ENCODE measurements at places on chromosomes 16 and 17.
A peak's percentile ranks its signal among the peaks of the same experiment; 100 is the strongest.

- DNase-seq: no peak
Measured at GRCh38 chr17:56111706-56112485, 41.4 kb upstream of the ANKFN1 start.

- DNase-seq: no peak
Measured at GRCh38 chr16:77917971-77918370, 104.4 kb upstream of the CLEC3A start.

GRCh38 chr16:31080035-31080629, 5.9 kb downstream of the ZNF646 start:
- DNase-seq: no peak

DNA sequence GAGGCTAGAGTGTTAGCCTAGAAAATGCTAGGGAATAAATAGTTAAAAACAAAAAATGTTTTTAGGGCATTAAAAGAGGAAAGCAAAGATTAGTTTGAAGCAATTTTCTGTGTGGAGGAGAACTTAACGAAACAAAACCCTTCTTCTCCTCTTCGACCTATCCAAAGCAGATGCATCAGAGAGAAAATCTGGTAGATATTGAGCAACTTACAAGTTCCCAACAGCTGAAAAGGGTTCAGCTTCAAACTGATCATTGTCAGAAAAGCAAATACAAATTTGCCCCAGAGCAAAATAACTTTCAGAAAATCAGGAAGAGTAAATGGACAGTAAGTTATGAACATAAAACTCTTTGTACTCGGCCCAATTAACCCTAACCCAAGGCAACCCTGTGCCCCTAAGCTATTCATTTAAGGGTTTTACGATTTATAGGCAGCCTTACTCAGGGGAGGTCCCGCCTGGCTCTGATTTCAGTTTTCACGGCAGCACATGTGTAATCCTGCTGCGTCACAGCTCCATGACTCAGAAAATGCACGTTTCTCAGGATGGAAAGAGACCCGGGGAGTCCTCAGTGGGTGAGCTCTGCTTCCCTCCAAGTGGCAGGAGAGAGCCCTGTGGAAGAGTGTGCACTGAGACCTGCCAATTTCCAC, 405.7 kb upstream of the SALL1 start:
- DNase-seq: no peak

- DNase-seq: no peak
Measured at GRCh38 chr17:53462393-53462811, 360.3 kb upstream of the KIF2B start.

GRCh38 chr16:31354394-31355291, at the start of gene ITGAX:
ITGAX (plus strand) TSS chr16:31355176; CDS start chr16:31355255, 79 bp downstream.
- peak; percentile 44 for DNase-seq

- peak; percentile 42 for DNase-seq
Measured at GRCh38 chr16:17224879-17225281, 245.9 kb downstream of the XYLT1 start.

GRCh38 chr16:70746040-70746707, 54.8 kb downstream of the VAC14 start:
- DNase-seq: no peak

DNA sequence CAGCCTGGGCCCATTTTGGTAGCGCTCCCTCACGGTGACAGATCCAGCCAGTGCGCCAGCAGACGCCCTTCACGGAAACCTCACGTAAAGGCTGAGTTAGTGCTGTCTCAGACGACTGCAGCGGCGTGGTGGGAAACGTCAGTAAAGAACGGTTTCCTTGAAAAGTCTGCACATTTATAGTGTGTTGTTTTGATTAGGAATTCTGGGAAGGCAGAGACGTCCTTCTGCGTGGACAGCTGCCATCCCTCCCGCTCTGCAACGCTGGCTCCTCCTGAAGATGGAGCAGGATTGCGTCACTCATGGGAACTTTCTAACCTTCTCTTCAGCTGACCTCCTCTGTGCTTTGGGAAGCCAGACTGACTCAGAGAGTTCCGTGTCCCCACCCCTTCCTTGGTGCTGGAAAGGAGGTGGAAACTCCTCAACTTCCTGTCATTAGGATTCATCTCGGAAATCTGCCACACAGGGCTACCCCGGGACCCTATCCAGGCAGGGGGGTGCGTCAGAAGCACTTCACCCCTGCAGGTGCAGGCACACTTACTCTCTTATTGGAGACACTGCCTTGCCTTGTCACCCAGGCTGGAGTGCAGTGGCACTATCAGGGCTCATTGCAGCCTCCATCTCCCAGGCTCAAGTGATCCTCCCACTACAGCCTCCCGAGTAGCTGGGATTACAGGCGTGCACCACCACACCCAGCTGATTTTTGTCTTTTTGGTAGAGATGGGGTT, 24.3 kb upstream of the CRISPLD2 start:
- no peak for DNase-seq

- no peak for DNase-seq
Measured at GRCh38 chr16:8370374-8371270, 219.7 kb downstream of the TMEM114 start.

- no peak for DNase-seq
Measured at GRCh38 chr16:12240036-12240435, 263.5 kb downstream of the SNX29 start.

DNA sequence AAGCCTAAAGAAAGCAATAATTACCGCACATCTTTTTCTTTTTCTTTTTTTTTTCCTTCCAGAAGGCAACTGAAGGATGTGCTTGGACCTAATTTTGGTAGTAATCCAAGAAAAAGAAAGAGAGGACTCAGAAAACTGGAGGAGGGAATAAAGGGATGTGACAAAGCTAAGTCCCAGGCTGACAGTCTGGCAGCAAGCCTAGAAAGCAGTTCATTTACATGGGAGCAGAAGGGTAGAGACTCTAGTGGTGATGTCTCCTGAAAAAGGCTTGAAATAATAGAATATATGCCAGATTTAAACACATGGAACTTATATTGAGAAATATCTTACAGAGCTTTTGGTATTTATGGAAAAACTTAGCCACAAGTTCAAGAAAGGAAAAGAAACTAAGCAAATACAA, 101.0 kb upstream of the SHISA6 start:
- DNase-seq: no peak

DNA sequence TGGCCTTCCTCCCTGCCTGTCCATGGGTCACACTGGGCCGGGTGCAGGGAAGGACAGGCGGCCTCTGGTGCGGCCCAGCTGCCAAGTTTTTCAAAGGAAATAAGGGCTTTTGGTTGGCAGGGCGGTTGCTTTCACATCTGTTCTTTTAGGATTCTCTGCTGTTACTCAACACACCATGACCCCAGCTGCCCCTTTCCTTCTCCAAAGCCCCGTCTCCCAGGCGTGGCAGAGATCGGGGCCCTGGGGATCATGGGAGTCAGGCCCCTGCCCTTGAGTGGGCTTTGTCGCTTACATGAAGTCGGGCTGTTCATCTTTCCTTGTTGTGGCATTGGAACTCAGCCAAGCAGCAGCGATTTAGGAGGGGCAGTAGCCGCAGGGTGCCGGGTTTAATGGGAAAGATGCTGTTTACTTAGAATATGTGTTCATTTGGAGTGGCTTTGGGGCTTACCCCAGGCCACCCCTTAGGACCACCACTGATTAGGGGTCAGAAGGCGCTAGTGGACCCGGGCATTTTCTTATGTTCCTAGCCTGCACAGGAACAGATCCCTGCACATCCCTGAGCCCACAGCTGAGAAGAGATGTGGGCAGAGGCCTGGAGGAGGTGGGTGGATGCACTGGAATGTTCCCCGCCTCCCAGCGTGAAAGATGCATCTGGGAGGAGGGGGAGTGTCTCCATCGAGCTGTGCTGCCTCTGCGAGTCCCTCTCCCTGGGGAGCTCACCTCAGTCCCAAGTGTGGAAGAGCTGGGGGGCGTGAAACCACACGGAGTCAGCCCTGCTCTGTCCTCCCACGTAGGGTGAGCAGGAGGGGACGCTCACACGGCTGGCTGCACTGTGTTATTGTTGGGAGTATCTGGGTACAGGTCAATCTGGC, 6.8 kb upstream of the ADCY7 start:
- no peak for DNase-seq

GRCh38 chr17:80720610-80721577, 176.3 kb downstream of the RPTOR start:
- DNase-seq: no peak

GRCh38 chr16:87854053-87854906, 15.0 kb downstream of the SLC7A5 start:
- no peak for DNase-seq

DNA sequence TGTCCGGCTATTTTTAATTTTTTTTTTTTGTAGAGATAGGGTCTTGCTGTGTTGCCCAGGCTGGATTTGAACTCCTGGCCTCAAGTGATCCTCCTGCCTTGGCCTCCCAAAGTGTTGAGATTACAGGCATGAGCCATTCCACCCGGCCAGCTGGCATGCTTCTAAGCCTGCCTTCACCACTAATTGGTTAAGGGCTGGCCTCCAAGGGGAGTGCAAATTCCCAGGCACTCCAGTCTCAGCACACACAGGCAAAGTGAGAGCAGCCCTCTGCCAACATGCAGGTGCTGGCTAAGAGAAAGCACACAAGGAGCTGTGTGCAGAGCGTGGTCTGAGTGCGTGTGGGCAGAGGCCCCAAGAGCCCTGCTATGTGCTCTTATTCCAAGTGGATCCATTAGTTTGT, 149.8 kb upstream of the HS3ST2 start:
- DNase-seq: no peak

DNA sequence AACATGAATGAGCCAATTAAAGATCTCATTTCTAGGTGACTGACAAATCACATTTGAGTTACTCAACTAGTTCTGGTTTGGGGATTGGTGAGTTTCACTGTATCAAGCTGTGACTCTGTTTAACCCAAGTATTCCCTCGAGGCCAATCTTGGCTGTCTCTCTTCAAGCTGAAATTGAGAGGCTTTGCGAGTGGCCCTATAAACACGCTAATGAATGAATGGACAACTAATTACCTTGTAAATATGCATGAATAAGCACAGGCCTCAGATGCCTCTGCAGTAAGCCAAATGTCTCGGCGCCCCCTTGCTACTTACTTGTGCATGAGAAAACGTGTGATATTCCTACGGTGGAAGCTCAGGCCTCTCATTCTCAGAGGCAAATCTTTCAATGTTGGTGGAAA, 450.3 kb upstream of the PSMD7 start:
- DNase-seq: no peak

- no peak for DNase-seq
Measured at GRCh38 chr16:11553371-11553770, 33.3 kb downstream of the LITAF start.

DNA sequence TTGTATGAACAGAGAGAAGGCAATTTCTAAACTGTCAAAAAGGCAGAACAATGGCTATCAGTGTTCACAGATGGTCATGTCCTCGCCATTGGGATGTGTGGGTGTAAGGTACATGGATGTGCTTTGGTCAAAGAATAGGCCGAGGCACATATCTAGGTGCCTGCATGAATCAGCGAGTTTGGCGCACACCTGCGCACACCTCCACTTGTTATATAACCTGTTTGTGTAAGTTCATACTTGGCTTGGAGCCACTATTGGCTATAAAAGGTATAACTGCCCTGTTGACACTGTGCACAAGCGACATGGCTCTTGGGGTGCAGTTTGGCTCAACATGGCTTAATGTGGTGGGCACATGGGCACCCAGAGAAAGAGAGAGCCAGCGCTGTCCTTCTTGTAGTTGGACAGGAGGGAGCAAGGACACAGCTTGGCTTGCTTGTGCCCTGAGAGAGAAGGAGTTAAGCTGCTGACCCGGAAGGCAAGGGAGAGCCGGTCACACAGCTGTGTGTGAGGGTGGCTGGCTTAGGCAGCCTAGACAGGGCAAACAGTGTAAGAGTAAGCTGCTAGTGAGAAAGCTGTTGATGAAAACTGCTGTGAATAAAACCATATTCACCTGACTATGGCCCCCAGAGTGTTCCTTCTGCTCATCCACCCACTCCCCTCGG, 499.1 kb downstream of the KCNJ2 start:
- no peak for DNase-seq

- DNase-seq: no peak
Measured at GRCh38 chr16:2482708-2483534, 8.0 kb downstream of the TBC1D24 start.

DNA sequence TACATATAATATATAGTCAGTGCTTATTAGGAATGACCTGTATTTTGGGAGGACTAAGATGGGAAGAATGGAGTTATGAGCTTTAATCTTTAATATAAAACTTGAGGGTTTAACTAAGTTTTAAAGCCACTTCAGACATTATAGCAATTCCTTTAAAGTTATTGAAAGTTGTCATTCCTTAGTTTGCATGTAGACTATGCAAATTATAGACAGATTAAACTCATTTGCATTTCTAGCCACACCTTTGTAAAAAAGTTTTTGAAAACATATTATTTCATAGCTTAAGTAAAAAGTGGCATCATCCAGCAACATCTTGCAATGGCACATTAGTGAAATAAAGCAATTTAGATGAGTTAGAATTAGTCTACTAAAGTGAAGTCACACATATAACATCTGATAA, 49.8 kb downstream of the C17orf58 start:
- no peak for DNase-seq

GRCh38 chr17:39401412-39402243, at the start of gene FBXL20:
FBXL20 (minus strand) TSS chr17:39401626; CDS start chr17:39401402, 224 bp downstream.
- peak; percentile 78 for DNase-seq

DNA sequence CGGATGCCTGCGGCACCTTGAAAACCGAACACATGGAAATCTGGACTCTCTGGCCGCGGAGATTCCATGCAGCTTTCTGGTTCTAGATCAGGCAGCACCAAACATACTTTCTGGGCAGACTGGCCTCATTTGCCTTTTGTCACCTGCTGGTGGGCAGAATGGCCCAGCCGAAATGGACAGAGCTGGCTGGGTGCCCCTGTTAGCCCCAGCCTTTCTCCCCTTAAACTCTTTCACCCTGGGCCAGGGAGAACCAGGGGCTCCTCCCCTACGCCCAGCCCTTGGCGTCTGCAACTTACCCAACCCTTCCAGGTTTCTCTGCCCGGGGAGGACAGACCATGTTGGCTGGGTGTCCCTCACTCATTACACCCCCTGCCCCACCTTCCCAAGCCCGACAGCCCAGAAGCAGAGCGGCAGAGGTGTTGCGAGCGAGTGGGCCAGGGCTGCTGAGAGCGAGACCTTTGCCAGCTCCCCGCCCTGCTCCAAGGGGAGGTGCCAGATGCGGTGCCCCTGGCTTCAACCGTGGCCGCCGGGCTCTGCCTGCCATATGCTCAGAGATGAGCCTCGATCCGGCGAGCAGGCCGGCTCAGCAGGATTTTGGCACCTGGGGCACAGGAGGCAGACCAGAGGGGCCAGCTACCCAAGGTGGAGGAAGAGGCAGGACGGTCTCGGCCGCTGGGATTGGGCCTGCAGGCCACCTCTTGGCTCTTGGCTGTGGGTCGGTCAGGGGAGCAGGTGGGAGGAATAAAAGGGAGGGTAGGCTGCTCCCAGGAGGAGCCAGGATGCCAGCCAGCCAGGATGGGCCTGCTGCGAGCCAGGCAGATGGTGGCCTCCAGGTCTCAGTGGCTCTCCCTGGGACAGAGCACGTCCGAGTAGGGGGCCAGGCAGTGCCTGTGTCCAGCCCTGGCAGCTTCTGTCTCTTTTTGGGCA, 191.3 kb downstream of the NTN1 start:
- no peak for DNase-seq
